ENCODE measurements at places on chromosomes 7 and 10. TPM values are rescaled to one million over a fixed set of nuclear protein-coding genes. Genes with fewer than 3 reads are reported as not detected.

The CALD1 gene
- total RNA-seq = 113 TPM

The ZNF800 gene
- 21.1 TPM for total RNA-seq

The PON3 gene
- total RNA-seq = 0.40 TPM

The UPK3BL2 gene
- 15.3 TPM for total RNA-seq

The SUN3 gene
- total RNA-seq = not detected

The CDNF gene
- total RNA-seq = not detected

The DOCK4 gene
- total RNA-seq = 30.9 TPM

The PNLIPRP3 gene
- total RNA-seq = 1.5 TPM

The GDF2 gene
- not detected for total RNA-seq

The PIP gene
- not detected for total RNA-seq

The ATG9B gene
- total RNA-seq = 8.2 TPM

The WIPF3 gene
- 0.61 TPM for total RNA-seq

The SDK1 gene
- total RNA-seq = 2.0 TPM

The CFAP70 gene
- total RNA-seq = 0.53 TPM

The COBL gene
- total RNA-seq = 6.1 TPM

The RASA4B gene
- 4.2 TPM for total RNA-seq

The CRPPA gene
- total RNA-seq = 0.38 TPM

The ADCYAP1R1 gene
- 10.5 TPM for total RNA-seq

The NPFFR1 gene
- 0.19 TPM for total RNA-seq

The TEX47 gene
- total RNA-seq = not detected

The ANXA7 gene
- total RNA-seq = 130 TPM

The GRM8 gene
- total RNA-seq = not detected

The MACC1 gene
- total RNA-seq = 18.2 TPM

The MYPN gene
- total RNA-seq = not detected

The PTTG1IP2 gene
- total RNA-seq = not detected

The CLRN3 gene
- total RNA-seq = not detected

The CALHM3 gene
- not detected for total RNA-seq

The METTL27 gene
- 0.34 TPM for total RNA-seq

The ASB4 gene
- 0.19 TPM for total RNA-seq

The BEND7 gene
- total RNA-seq = 6.7 TPM

The SAMD9 gene
- total RNA-seq = 79.3 TPM

The ANKRD61 gene
- total RNA-seq = not detected

The TMEM243 gene
- total RNA-seq = 42.2 TPM

The SHLD2 gene
- 24.1 TPM for total RNA-seq

The SCART1 gene
- 0.06 TPM for total RNA-seq

The PCGF5 gene
- 17.3 TPM for total RNA-seq

The CPEB3 gene
- total RNA-seq = 7.4 TPM

The SPDYE2B gene
- total RNA-seq = not detected

The C10orf120 gene
- not detected for total RNA-seq

The PARG gene
- total RNA-seq = 32.0 TPM

The CTNNA3 gene
- 1.9 TPM for total RNA-seq

The ASB10 gene
- not detected for total RNA-seq

The ENTPD1 gene
- total RNA-seq = 7.7 TPM

The COL1A2 gene
- 50.6 TPM for total RNA-seq

The NKX1-2 gene
- total RNA-seq = 1.6 TPM

The CDHR3 gene
- total RNA-seq = 0.32 TPM

The SAP25 gene
- 0.38 TPM for total RNA-seq

The SLK gene
- 73.8 TPM for total RNA-seq

The TAS2R3 gene
- total RNA-seq = 0.35 TPM

The ECHDC3 gene
- total RNA-seq = 55.7 TPM

The PNLIP gene
- total RNA-seq = not detected

The GBX1 gene
- total RNA-seq = not detected

The OR9A2 gene
- total RNA-seq = not detected

The DPP6 gene
- total RNA-seq = 0.38 TPM

All from esophagus squamous epithelium (tissue), 5 donors.